ENCODE measurements at places on chromosomes 2 and 18.

DNA sequence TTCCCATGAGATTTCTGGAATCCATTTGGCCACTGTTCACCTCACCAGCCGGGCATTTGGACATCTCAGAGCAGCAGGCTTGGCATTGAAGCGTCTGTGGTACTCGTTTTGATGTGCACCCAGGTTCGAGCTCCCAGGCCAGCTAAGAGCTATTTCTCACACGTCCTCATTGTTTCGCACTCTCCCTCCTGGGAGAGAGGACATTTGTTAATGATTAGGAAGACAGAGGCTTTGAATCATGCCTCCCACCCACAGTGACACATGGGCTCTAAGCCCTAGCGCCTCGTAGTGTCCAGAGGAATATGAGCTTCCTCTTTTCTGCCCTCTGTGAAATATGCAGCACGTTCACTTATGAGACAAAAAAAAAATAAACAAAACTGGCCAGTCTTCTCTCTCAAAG, 361.8 kb downstream of the RND3 start:
- DNase-seq: peak; percentile 40

GRCh38 chr2:10119601-10120157, 2.9 kb upstream of the RRM2 start:
- no peak for DNase-seq

DNA sequence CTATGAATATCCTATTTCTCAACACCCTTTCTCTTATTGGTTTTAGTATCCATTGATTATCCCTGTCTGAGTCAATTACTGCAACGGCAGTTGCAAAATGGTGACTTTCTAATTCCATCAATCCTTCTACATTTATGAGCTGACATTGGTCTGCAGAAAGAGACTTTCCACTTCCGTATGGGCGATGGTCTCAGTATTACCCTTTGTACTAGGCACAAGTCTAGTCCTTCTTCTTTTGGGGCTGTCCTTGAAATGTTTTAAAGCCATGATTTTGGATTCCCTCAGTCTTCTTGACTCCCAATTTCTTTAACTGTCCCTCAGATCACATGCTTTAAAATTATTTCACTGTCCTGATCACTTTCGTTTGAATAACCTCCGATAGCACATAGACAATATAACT, 32.7 kb upstream of the SOCS6 start:
- no peak for DNase-seq

- DNase-seq: no peak
These were observed 7.6 kb upstream of the FARSB start for GRCh38 chr2:222663479-222663878.

DNA sequence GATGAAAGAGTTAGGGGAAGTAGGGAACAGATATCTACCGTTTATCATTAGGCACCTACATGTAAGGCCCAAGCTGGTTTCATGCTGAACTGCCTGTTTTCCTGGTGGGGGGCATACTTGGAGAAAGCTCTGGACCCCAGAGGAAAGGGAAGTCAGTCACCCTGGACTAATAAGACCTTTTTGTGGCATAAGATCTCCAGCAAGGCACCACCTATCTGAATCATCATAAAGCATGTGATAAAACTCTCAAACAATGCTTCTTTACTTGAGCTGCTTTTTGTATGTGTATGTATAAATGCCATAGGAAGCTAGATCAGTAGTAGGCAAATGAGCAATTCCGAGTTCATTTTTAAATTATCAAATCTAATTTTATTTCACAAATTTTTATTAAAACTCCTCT, 104.8 kb downstream of the TANC1 start:
- DNase-seq: peak; percentile 48

Data from adipocyte (in vitro differentiated cells).